ENCODE measurements at places on chromosomes 7 and 10.

- DNase-seq, result no peak
Observed at GRCh38 chr10:116780691-116781205, 38.4 kb upstream of the HSPA12A start.

- DNase-seq, result no peak
Observed at GRCh38 chr7:74212661-74213060, 2.9 kb downstream of the LAT2 start.

DNA sequence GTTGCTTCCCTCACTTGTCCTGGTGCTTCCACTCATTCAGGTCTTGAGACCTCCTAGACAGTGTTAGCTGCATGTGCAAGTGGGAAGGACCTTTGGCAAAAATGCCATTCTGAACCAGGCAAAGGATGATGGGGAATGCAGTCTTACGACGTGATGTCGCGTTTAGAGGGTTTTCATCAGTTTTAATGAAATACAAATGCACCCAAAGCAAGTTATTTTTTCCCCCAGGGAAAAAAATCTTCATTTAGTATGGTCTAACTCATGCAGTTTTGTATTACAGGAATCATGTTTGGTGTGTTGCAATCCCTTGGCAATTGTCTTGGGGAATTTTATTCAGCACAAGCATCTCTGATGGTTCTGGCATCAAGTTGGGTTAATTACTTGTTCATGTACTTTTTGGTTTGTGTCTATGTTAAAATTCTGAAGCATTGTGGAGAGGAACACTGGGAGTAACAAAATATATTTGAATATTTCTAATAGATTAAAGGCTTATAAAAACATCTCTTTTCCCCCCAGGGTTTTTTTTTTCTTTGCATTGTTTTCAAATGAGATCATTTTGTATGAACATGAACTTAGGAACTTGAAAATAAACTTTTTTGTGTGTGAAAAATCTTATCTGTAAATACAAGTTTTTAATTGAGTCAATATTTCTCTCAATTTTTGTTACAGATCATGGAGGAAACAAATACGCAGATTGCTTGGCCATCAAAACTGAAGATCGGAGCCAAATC lies 188.9 kb downstream of the BICC1 start:
- no peak for DNase-seq

- no peak for DNase-seq
Observed at GRCh38 chr10:78365694-78366093, 332.0 kb downstream of the RPS24 start.

GRCh38 chr7:4144811-4145510 lies 537.1 kb upstream of the FOXK1 start:
- DNase-seq, result no peak

DNA sequence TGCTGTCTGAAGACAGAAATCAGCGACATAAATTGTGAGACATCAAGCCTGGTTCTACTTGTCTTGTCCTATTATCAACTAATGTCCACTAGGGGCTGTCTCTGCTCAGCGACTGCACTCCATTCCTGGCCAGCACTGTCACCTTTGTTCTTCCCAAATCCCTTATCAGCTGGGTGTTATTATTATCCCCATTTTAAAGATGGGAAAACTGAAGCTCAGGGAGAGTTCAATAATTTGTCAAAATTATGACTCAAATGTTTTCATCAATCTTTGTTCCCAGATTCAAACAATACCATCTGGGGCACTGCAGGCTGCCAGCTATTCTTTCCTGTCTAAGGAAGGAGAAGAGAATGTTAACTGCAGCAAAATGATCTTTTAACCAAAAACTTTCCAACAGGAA lies 431.6 kb upstream of the NFE2L3 start:
- no peak for DNase-seq

DNA sequence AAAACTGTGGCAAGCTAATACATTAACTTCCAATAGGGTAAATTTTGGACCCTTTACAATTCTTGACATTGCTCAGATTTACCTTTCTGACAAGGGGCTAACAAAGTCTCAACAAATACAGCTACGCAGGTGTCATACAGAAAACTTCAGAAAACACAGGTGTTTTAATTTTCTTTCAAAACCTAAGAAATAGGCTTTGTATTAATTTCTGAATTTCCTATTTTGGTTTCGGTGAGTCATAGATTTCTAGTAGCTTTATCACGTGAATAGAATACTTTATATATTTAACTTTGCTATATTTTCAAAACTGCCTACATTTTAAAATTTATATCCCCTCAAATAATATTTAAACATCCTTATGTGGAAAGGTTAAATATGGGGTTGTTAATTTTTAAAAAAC lies 215.3 kb downstream of the DGKB start:
- DNase-seq, result no peak

DNA sequence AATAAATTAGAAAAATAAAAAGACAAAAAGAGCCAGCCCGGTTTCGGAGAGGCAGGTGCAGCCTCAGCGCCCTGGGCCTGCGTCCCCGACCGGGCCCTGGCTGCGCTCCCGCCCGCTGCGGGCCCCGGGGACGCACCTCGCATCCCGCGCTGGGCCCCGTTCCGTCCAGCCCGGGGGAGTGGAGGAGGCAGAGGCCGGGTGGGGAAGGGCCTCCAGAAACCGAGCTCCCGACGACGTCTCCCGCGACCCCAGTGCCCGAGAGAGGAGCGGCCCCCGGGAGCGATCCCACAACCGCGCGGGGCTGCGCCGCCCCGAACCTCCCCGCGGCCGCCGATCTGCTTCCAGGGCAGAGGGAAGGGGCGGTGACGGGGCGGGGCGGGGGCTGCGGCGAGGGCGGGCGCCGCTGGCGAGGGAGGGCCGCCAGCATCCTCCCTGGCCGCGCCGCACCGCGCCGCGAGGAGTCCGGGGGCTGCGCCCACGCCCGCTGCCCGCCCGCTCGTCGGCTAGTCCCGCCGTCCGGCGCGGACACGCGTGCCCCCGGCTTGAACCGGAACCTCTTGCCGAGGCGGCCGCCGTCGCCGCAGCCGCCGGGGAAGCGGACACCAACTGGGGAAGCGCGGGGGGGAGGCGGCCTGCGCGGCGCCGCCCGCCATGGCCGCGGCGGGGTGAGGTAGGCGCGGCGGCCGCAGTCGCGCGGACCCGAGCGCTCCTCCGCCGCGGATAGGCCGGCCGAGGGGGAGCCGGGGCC lies at the start of gene CCNY:
Gene CCNY, plus strand, starts transcription at position 426 of the 748 bp plus-strand sequence. CDS start 545 bp downstream, outside the sequence.
- DNase-seq, result peak; percentile 82

DNA sequence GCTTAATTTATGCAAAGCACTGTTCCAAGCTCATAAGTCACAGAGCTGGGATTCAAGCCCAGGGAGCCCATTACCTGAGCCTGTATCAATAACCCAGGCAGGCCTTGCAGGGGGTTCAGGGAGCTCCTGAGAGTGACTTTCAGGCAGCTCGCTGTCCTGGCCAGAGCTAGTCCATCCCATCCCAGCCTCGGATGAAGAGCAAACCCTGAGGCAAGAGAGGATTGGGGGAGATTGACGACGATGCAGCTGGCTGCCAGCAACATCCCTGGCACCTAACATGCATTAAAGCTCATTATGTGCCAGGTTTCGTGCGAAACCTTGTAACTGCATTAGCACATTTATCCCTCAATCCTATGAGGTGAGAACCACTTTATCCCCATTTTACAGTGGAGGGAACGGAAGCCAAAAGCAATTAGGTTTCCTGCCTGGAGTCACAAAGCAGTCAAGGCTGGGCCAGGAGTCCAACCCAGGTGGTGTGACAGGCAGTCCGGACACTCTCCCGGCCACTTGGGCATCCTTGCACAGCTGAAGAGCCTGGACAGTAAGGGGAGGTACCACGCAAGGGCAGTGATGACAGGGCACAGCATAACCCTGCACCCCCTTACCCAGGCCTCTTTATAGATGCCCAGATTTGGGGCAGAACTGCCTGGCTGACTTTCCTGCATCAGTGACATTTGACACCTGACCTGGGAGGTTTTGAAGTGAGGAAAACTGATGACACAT lies 129.8 kb upstream of the CHST15 start:
- no peak for DNase-seq

GRCh38 chr10:28305553-28305952 lies 2.7 kb upstream of the MPP7 start:
- no peak for DNase-seq

GRCh38 chr7:90459888-90460287 lies 9.6 kb upstream of the PTTG1IP2 start:
- no peak for DNase-seq

- DNase-seq, result peak; percentile 7
Observed at GRCh38 chr10:46514899-46515298, 41.6 kb downstream of the GPRIN2 start.

GRCh38 chr7:77553123-77553522 lies 16.0 kb downstream of the PTPN12 start:
- no peak for DNase-seq

DNA sequence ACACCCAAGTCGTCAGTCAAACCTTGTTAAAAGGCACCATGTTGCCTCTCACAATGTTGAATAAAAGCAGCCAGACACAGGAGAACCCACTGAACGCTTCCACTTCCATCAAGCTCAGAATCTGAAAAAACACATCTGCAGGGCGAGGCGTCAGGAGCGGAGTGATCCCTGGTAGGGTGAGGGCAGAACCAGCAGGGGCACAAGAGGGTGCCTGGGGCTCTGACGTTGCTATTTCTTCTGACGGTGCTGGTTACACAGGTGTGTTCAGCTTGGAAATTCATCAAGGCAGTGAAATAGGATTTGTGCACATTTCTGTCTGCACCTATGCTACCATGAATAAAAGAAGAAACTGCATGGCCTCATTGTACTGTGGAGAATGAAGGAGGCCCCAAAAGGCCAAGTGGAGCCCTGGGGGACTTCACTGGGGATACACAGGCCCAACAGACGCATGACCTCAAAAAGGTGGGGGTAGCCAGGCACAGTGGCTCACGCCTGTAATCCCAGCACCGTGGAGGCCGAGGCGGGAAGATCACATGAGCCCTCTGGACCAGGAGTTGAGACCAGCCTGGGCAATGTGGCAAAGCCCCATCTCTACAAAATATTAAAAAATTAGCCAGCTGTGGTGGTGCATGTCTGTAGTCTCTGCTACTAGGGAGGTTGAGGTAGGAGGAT lies 19.2 kb upstream of the NCAPG2 start:
- DNase-seq, result no peak

DNA sequence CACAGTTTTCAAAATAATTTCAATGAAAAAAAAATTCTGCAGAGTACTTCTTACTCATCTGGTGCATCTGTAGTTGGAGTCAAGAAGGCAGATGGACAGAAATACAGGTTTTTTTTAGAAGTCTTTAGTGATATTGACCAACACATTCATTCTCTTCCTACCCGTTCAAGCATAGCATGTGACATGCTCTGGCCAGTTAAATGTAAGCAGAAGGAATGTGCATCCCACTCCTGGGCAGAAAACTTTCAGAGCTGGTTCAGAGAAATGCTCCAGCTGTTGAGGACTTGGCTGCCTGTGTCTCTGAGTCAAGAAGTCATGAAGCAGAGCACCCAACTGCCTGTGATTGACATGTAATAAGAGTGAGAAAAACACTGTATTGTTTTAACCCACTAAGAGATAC lies 665.3 kb upstream of the IGFBP3 start:
- no peak for DNase-seq

GRCh38 chr10:34294137-34294536 lies 521.0 kb downstream of the PARD3 start:
- no peak for DNase-seq

DNA sequence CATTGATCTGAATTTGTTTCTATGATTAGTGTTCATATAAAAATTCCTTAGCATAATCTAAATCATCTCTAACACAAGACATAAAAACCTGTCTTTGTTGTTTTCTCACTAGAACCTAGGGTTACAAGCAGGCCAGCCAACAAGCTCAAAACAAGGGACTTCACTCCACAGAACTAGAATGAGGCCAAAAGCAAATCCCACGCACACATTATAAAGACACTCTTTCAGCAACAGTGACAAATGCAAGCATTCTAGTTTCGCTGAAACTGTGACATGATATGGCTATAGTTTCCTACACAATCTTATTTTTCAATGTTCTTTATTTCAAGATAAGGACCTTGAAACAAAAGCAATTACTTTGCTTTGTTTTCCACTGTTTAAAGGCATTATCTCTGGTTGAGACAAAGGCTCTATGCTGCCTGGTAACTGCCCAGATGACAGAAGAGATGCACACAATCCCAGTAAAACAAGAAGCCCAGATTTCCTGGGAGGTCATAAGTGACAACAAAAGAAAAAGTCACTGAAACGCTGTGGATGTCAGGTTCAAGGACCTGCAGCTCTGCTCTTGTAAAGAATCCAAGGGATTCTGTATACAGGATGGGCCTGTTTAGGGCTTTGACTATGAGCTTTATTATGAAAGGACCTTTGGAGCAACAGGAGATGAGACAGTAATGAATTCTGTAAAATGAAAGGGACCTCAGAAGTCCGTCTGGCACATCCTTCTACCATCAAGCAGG lies 105.3 kb downstream of the SORCS1 start:
- no peak for DNase-seq

- DNase-seq, result no peak
Observed at GRCh38 chr10:7000061-7000460, 410.8 kb downstream of the SFMBT2 start.

- DNase-seq, result no peak
Observed at GRCh38 chr7:12519682-12520009, 50.9 kb upstream of the SCIN start.

DNA sequence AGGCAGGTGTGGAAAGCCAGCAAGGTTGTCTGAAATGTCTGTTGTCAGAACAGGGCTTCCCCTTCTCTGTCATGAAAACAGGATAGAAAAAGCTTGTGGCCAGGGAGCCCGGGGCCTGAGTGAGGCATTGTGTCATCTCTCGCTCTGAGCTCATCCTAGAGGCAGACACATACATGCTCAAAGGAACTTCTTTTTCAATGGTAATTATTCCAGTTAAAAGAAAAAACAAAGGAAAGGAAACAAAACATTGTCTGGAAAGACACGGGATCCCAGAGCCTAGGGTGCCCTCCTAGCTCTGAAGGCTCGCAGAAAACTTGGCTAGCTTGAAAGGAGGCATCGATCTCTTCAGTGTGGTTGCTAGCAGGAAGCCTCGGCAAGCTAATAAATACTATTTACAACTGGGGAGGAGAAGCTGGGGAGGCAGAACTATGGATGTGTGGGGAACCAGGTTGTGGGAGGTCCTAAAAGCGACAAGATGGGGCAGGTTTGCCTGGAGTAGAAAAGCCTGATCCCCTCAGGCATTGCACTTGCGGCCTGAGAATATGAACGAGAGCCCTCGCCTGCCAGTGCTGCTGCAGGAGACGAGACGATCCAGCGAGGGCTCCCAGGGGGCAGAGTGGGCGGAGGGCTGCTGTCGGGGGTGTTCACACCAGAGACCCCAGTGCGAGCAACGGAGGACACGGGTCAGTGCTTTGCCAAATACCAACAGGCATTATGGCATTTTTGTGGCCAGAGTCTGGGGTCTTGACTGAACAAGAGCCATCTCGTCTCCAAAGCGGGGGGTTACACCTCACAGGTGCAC lies 32.8 kb upstream of the DGKI start:
- peak; percentile 44 for DNase-seq

DNA sequence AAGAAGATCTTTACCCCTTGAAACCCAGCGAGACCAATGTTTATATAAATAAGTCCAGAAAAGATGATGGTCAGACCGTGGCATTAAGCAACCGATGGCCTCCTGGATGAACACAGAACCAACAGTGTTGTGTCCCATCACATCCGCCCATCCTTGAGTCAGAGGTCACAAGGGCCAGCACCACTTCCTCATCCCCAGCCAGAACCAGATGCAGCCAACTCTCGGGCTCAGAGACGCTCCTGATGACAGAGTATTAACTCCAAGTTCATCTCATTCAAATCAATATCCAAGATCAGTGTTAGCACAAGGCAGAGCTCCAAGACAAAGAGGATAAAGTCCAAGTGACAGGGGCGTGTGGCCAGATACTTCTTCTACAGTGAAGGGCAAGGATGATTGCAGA lies 63.5 kb downstream of the FAM53B start:
- no peak for DNase-seq

Measured in activated T-cell treated with anti-CD3 and anti-CD28 coated beads, Interleukin-2, amount 50 U/mL, for 48 hours (primary cell).